ENCODE measurements at places on chromosomes 3 and 15.

- DNase-seq: no peak
Observed at GRCh38 chr3:139509631-139510030, 29.9 kb downstream of the RBP1 start.

DNA sequence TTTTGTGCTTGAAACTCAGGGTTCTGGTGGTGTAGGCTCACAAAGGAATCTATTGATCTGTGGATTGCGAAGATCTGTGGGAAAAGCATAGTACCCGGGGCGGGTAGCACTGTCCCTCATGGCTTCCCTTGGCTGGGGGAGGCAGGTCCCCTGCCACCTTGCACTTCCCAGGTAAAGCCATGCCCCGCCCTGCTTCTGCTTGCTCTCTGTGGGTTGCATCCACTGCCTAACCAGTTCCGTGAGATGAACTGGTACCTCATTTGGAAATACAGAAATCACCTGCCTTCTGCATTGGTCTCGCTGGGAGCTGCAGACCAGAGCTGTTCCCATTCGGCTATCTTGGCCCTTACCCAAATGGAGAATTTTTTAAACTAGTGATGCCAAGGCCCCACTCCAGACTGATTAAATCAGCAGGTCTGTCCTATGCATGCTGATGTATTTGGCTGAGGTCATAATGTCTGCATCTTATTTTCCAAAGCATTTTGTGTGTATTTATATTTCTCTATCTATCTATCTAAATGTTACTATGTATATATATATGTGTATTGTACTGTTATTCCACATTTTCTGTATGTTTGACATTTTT lies 65.5 kb upstream of the SLC7A14 start:
- DNase-seq: no peak

GRCh38 chr3:94285872-94286271 lies 223.0 kb downstream of the NSUN3 start:
- DNase-seq: no peak

DNA sequence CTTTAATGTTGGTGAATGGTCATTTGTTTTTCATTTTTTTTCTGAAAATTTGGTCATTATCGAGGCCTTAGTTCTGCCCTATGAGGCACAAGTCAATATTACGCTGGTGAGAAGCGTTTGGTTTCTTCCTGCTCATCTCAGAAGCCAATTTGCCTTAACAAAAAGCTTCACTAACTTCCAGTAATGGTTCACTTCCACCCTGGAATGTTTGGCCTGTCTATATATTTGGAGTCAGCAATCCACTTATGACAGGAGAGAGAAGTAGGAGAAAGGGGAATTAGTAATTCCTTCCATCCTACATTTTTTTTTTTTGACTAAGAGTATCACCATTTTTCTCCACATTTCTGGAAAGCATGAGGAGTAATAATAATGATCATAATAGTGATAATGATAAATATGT lies 124.4 kb downstream of the DIPK2A start:
- no peak for DNase-seq

DNA sequence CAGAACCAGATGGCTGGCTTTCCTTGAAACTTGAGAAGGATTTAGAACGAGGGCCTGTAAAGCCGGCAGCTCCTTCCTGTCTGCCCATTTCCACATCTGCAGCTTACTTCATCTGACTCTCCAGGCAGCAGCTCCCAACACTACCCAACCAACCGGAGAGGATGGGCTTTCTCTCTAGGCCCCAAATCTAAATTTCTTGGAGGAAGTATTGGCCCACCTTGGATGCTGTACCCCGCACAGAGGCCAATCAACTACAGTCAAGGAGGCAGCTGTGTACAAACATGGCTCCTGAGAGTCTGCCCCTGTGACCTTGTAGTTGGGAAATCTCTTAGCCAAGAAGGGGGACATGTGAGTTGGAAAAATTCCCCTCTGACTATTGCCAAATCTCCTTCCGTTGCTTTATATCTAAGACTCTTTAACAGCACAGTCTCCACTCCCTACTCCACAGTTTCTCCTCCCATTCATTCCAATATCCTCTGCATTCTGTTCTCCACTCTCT lies 8.0 kb upstream of the ACAP2 start:
- no peak for DNase-seq

- no peak for DNase-seq
Observed at GRCh38 chr3:189038773-189039745, 132.7 kb upstream of the TPRG1 start.

DNA sequence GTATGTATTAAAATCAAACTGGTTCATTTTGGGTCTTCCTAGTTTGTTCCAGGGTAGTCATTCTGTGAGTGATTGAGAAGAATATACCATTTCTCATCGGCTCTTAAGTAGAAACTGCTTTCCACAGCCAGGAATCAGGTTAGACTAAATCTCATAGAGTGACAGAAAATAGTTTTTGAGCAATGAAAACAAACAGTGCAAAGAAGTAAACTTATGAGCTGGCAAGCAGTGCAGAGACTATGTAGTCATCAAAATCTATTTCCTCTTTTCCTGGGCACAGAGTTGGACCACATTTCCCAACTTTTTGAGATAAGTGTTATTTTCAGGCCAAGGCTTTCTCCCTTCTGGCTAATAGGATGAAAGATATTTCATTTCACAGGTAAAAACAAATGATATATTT lies 66.5 kb downstream of the UBE3A start:
- no peak for DNase-seq

DNA sequence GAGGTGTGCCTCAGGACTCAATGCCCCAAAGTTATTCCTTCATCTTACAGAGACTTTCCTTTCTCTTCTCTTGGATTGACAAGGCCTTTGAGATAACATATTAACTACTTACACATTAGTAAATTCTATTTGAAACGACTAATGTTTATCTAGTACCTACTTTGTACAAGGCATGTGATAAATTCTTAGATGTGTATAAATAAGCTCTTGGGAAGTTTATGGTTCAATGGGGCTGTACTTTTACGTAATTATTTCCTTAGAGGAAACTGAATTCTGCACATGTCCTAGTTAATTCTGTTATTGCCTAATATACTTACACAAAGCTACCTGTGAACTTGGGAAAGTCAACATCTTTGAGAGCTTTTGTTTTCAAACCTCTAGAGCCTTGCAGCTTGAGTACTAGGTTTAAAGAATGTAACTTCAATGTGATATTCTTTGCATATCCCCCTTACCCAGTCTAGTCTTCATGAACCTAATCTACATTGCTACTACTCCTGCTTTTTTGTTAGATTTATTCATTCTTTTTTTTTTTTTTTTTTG lies 58.5 kb upstream of the RAP2B start:
- no peak for DNase-seq

- no peak for DNase-seq
Observed at GRCh38 chr3:3648988-3649679, 150.1 kb upstream of the LRRN1 start.

DNA sequence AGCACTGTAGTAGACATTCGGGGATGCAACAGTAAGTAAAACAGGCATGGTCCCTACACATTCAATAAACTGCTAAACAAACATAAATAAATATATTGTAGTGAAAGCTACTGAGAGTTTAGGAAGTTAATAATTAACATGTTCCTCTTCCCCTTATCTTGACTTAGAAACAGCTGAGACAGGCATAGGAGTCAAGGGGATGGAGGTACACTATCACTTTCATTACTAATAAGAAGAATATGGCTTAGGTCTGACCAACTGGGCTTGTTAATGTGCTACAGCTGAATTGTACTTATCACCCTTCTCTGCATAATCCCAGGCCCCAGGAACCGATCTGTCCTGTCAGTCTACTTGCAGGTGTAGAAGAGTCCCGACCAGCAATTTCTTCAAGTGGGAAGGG lies 116.3 kb upstream of the DAZL start:
- no peak for DNase-seq

GRCh38 chr15:43230640-43231115 lies 9.9 kb upstream of the EPB42 start:
- DNase-seq: no peak

DNA sequence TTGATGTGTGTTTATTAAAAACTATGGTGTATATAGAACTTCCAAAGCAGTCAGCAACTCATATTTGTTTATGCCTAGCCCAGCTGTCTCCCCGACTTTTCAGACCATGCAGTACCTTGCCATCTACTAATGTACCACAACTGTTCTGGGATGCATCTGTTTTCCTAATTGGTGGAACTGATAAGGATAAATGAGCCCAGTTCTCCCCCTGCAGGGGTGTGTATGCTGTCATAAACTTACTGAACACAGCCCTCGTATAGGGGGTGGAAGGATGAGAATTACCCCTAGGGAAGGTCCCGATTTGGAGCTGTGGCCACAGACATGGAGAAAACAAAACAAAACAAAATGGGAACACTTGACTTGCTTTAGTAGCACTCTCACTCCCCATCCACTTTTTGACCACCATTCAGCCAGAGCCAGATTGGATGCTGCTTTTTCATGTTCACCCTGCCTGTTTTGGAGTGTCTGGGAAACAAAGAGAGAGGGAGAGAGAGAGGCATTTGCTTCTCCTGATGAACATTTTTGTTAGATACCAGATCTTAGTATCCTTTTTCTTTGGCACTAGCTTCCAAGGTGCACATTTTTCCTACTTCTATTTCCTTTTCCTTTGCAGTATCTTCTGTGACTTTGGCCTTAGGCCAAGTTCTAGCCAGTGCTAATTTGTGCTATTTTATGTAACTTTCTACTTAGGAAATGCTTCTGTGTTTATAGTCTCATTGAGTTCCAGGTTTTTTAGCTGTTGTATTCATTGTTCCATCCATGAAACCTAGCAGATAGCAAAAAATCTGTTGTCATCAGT lies 29.1 kb downstream of the CADM2 start:
- no peak for DNase-seq

DNA sequence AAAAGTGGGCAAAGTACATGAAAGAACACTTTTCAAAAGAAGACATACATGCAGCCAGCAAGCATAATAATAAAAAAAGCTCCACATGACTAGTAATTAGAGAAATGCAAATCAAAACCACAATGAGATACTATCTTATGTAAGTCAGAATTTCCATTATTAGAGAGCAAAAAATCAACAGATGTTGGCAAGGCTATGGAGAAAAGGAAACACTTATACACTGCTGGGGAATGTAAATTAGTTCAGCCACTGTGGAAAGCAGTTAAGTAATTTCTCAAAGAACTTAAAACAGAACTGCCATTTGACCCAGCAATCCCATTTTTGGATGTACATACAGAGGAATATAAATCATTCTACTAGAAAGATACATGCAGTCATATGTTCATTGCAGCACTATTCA lies 360.7 kb downstream of the NSUN3 start:
- no peak for DNase-seq

DNA sequence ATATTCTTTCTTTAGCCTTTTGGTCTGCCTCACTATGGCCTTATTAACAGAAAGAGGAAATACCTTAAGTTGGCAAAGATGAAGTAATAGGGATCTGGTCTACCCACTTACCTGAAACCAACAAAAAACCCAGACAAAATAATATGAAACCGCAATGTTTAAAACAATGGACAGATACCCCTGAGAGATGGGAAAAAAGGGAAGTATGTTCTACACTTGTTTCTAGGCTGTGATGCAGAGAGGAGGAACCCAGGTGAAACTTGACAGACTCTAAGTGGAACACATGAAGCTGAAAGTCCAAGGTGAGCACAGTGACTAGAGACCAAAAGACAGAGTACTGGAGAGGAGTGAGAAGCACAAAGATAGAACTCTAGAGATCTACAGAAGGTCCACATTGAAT lies 78.4 kb downstream of the NR2E3 start:
- DNase-seq: no peak

DNA sequence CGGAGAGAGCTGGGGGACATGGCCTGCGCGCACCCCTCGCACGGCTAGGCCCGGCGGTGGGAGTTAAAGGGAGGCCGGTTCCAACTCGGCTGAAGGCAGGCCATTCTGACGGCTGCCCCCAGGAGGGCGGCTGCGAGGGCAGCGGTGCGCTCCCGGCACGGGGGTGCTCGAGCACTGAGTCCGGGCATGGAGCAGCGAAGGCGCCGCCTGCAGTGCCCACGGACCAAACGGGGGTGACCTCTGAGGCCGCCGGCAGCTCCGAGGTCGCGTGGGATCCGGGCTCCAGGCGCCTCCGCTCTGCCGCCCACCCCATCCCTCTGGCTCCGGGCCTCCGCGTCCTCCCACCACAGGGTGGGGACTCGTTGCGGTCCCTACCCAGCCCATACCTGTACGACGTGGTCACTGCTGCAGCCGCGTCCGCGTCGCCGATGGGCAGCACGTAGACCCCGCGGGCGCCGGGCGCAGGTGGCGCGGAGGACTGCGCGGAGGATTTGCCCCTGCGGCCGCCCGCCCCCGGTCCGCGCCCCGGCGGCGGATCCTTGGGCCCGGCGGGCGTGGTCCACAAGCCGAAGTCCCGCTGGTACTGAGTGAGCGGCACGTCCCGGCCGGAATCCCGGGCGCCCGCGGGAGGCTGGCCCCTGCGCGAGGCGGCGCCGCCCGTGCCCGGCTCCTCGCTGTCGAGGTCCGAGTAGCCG lies 469 bp downstream of the MAP6D1 start:
- no peak for DNase-seq

GRCh38 chr3:171317171-171317570 lies 143.0 kb downstream of the TNIK start:
- no peak for DNase-seq

- DNase-seq: no peak
Observed at GRCh38 chr15:64782751-64783150, 7.4 kb upstream of the RBPMS2 start.

DNA sequence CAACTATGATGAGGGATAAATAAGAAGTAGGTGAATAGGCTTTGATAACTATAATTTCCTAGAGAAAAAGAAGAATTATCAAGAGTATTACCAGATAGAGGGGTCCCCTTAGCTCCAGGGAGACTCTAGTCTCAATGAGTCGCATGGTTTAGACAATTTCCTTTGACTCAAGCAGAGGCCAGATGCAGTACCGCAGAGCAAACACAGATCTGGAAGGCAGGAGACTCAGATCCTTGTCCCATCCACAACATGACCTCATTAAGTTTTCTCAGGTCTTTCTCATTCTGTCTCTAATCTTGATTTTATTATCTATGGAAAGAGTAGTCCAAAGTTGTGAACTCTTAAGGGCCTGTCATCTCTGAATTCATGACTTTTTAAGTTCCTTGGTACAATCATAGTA lies 987.9 kb downstream of the NTRK3 start:
- no peak for DNase-seq

- no peak for DNase-seq
Observed at GRCh38 chr3:148790851-148791735, 36.5 kb upstream of the CPB1 start.

GRCh38 chr3:8575364-8576104 lies 69.1 kb downstream of the SSUH2 start:
- DNase-seq: no peak

DNA sequence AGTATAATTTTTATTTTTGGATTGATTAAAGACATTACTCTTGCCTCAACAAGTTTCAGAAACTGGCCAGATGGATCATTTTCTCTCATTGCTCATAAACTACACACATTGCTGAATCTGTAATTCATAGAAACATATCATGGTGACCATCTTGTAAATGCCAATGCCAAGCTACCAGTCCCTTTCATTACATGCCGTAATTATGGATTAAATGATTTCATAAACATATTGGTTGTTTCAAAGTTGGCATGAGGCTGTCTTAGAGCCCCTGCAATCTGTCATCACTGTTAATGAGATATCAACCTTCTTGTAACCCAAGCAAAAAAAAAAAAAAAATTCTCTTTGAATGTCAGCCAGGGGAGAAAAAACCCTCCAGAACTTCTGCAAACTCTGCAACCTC lies 112.2 kb downstream of the DCLK3 start:
- no peak for DNase-seq
